ENCODE measurements at places on chromosomes 2 and 18.

- DNase-seq = no peak
These were observed 836 bp downstream of the DTNA start for GRCh38 chr18:34710934-34711333.

GRCh38 chr2:680496-680895, 3.3 kb upstream of the TMEM18 start:
- DNase-seq = no peak

DNA sequence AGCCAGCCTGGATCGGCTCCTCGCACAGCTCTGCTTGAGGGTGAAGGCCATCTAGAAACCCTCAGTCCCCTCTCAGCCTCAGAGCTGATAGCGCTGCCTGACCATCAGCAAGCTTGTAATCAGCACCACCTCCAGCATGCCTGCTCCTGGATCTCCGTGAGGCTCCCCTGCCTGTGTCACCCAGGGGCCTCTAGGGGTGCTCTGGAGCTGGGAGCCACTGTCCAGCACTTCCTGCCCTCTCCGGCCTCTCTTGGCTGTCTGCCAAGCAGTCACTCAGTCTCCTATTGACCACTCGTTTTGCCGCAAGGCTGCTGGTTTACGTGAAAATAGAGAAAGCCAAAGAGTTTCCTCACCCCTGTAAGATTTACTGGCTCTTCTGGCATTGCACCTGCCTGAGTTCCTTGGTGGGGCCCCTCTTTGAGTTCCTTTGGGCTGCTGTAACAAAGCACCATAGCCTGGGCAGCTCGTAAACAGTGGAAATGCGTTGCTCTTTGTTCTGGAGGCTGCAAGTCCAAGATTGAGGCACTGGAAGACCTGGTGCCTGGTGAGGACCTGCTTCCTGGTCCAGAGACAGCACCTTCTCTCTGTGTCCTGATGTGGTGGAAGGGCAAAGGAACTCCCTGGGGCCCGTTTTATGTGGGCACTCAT, 17.9 kb downstream of the CAPN10 start:
- no peak for DNase-seq

GRCh38 chr2:113198048-113198789, 24.4 kb downstream of the PSD4 start:
- DNase-seq = no peak

DNA sequence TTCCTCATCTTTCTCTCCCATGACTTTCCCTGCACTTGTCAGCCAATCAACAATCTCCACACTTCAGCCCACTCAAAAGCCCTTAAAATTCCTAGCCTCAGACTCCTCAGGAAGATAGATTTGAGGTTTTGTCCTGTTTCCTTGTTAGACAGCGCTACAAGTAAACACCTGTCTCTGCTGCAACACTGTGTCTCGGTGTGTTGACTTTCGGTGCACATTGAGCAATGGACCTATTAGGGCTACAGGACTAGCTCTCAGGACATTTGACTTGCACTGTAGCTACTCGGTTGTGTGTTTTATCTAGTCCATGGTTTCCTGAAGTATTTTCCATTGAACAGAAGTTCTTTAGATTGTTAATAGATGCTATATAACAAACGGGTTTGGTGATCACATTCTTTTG, 140.9 kb upstream of the XPO1 start:
- DNase-seq = no peak

- DNase-seq = no peak
These were observed 25.5 kb upstream of the CIB4 start for GRCh38 chr2:26666671-26667070.

GRCh38 chr2:227506456-227506855, 34.5 kb downstream of the AGFG1 start:
- DNase-seq = no peak

DNA sequence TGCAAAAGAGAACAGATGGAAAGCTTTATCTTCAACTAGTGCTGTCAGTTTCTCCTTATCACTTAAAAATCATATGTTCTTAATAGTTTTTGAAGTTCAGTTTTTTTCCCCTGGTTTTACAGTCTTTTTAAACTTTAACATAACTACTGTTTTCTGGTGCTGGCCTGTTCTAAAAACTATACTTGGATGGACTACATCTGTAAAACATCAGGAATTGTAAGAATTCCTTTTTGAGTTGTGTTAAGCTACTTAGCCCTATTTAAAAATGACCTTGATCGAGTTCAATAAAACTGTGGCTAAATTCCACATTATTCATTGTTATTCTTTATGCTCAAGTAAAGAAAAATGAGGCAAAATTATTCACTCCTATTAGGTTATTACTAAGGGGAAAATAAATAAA, 397.7 kb downstream of the NUP35 start:
- DNase-seq = no peak

GRCh38 chr18:9695605-9696004, 12.5 kb upstream of the RAB31 start:
- no peak for DNase-seq

DNA sequence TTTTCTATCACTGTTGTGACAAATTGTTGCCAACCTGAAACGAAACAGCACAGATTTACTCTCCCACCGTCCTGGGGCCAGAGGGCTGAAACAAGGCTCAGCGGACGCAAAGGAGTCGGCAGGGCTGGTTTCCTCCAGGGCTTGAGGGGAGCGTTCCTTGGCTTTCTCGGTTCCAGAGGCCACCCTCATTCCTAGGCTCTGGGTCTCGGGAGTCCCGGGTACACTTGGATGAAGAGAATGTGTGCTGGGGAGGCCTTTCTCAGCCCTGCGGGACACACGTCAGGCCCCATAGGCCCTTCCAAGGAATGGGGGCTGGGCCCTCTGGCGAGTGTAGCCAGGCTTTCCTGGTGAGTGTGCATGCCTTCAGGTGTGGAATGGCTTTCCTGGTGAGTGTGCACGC, 287.3 kb upstream of the HS6ST1 start:
- no peak for DNase-seq

- DNase-seq = no peak
These were observed 63.6 kb downstream of the TRABD2A start for GRCh38 chr2:84817239-84817655.

DNA sequence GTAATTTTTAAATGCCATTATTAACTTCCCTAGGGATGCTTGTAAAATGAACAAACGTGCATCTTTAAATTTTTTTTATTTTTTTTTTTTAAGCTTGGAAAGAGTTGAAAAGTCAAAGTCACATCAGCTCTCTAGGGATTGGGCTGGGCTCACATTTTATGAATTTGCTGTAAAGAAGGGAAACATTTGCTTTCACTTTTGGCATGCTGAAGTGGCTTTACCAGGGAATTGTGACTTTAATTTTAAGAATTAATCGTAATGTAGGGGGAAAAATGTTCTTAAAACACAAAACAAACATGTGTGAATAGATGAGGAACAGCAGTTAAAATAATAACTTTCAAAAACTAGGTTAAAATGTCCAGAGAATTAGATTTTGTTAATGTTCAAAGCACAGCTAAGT, 123.0 kb downstream of the AGAP1 start:
- DNase-seq = peak; percentile 30

DNA sequence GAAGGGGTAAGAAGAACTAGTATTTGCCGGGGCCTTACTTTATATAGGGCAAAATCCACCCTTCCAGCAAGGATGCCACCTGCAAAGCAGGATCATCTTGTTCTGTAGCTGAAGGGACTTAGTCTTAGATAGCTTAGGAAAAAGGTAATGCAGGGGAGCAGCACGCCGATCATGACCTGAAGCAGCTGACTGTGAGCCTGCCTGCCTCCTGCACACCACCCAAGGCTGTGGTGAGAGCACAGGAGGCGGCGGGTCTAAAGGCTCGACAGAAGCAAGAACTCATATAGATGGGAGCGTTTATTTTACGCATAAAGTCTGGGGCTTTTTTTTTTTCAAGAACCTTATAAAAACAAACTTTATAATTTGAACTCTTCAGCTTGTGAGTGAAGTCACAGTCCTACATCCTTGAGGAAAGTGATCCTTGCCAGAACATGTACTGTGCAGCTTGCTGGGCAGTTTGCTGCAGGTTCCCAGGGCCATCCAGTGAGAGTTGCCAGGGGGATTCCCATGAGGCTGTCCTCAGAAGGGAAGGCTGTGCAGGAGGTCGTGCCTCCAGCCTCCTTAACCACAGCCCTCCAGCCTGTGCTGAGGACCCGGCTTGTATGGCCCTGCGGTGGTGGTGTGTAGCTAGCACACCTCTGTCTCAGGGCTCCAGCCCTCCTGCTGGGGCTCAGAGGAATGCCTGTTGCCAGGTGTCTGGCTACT, 92.1 kb downstream of the RNF144A start:
- peak; percentile 56 for DNase-seq

GRCh38 chr18:49411928-49412327, 48.5 kb downstream of the DYM start:
- no peak for DNase-seq

- no peak for DNase-seq
These were observed 13.3 kb downstream of the GAREM2 start for GRCh38 chr2:26185954-26186770.

- no peak for DNase-seq
These were observed 19.4 kb upstream of the DUSP2 start for GRCh38 chr2:96164459-96165184.

- no peak for DNase-seq
These were observed 13.6 kb downstream of the CCDC68 start for GRCh38 chr18:54945576-54946125.

DNA sequence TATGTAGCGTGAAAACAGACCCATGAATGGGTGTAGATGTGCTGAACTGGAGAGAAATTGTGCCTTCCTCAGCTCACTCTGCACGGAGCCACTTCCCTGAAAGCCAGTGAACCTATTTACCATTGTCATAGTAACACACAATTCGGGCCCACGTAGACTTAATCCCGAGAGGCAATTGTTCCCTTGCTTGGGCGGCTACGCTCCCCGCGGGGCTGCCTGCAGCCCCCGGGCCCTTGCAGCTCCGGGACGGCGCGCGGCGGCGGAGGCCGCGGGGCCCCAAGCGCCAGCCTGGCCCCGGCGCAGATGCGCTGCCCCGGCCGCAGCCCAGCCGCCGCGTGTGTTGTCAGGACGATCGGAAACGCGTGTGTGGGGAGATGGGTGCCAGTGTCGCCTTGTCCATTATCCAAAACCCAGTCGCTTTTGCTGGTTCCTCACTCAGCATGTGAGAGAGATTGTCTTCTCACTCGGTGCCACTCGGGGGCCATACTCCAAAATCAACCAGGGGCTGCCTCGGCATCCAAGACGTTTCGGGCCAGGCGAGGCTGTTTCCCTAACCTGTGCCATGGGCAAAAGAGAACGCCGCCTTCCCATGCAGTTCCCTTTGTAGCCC, 17.9 kb upstream of the LRRTM1 start:
- no peak for DNase-seq

DNA sequence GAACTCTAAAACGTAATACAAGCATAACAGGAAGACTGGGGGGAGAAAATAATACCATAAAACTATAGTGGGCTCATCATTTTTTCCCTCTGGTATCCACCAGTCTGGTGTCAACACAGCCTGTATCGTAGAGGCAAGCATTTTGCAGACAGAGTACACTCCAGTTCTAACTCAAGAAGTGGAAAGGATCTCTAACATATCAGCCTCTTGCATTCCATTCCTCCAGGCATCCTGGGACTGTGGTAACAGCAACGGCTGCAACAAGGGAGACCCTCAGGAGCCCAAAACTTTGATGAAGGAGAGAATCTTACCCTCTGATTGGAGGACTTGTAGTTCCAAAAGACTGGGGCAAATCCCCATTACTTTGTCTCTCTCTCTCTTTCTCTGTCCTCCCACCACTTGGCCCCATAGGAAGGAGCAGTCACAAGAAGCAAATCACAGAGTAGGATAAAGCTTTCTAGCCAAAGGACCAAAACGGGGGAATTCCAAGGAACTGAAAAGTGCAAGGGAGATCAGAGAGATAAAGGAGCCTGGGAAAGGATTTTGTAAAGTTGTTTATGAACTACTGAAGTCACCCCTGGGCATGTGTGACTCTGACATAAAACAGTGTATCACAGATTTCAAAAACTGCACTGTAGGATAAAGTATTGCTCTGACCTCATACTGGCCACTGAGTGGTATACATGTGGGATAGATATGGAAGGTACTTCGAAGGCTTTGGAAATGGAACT, 11.9 kb downstream of the FRZB start:
- DNase-seq = no peak

DNA sequence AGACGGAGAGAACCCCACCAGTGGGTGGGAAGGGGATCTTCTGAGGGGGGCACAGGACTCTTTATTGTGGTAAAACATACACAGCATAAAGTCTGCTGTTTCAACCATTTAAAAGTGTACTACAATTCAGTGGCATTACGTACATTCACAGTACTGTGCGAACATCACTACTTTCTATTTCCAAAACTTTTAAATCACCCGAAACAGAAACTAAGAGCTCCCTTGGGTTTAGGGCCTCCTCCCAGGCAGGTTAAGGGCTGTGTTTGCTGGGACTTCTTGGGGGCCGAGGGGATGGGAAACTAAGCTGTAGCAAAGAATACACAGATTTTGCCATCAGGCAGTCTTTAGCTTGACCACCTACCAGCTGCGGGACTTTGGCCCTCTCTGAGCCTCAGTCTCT, 242.0 kb downstream of the HAUS1 start:
- no peak for DNase-seq

DNA sequence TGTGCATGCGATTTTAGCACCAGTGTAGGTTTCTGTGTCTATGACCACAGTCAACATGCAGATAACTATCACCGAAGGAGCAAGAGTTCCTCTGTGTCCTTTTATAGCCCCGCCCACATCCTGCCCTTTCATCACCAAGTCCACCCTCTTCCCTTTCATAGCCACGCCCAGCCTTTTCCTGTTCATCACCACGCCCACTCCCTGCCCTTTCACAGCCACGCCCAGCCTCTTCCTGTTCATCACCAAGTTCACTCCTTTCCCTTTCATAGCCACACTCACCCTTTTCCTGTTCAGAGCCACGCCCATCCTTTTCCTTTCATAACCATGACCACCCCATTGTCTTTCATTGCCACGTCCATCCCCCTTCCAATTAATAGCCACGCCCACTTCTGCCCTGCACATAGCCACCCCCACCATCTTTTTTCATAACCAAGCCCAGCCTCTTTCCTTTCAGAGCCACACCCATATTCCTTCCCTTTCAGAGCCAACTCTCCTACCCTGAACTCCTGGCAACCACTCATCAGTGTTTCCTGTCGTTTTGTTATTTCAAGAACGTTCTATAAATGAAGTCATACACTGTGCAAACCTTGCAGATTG, 273.9 kb downstream of the MYT1L start:
- DNase-seq = peak; percentile 69

GRCh38 chr2:239214725-239215124, 186.1 kb downstream of the HDAC4 start:
- no peak for DNase-seq

DNA sequence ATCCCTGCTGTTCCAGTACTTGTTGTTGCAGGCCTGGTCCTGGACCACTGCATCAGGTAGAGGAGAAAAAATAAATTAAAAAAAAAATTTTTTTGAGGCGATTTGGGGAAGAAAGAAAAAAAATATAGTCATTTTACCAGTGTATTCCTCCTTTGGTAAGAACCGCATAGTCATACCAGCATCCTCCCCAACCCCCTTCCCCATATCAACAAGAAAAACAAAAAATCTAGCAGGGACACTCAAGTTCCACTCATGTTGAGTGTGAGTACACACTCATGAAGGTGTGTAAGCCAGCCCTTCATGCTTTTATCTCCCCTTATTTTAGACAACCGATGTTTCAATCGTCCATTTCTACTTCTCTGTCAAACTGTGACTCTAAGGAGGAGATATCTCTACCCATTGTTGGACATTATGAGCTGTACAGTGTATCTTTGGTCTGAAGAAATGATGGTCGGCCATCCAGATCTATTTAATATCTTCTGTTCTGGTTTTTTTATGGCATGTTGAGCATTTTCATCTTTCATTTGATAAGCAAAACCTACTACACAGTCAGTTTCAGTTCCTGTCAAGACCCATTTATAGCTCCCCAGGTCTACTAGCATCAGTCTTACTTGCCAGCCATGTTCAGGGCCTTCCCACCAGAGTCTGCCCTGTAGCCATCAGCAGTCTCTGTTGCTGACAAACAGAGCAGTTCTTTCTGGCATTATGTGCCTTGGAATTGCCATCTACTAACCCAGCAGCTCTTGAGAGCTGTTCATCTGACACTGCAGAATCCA, 20.0 kb downstream of the ELP2 start:
- no peak for DNase-seq

Measured in skeletal muscle cell (primary cell).